ENCODE measurements at places on chromosomes 2 and 18.

DNA sequence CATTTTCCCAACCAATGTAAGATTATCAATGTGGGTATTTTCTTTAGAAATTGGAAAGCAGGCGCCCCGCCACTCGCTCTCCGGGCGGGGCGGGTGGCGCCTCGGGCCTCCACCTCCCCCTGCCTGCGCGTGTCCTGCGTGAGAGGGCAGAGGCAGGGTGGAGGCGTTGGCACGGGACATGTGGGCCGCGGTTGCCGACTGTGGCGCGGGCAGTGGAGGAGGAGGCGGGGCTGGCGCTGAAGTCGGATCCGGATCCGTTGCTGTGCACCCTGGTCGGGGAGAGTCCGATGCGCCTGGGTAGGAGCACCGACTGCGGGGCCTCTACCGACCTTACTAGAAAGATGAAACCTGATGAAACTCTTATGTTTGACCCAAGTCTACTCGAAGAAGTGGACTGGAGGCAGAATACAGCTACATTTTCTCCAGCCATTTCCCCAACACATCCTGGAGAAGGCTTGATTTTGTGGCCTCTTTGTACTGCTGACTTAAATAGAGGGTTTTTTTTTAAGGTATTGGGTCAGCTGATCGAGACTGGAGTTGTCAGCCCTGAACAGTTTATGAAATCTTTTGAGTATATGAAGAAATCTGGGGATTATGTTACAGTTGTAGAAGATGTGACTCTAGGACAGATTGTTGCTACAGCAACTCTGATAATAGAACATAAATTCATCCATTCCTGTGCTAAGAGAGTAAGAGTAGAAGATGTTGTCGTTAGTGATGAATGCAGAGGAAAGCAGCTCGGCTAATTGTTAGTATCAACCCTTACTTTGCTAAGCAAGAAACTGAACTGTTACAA, 37.9 kb downstream of the PMS1 start:
- DNase-seq, result no peak

DNA sequence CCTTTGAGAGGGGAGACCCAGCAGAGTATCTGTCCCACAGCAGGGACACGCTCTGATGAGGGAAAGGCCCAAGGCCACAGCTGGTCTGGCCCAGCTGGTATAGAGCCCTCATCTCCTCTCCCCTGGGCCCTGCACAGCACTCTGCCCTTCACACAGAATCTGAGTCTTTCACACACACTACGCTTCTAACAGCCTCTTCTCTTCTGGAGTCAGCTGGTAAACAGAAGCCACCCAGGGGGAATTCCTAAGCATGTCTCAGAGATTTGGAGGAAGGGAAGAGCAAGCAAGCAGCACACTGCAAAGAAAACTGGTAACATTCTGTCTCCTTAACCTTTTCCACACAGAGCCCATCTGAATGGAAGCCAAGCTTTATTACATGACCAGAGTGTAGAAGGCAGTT, 121.1 kb upstream of the ACAA2 start:
- DNase-seq, result no peak

DNA sequence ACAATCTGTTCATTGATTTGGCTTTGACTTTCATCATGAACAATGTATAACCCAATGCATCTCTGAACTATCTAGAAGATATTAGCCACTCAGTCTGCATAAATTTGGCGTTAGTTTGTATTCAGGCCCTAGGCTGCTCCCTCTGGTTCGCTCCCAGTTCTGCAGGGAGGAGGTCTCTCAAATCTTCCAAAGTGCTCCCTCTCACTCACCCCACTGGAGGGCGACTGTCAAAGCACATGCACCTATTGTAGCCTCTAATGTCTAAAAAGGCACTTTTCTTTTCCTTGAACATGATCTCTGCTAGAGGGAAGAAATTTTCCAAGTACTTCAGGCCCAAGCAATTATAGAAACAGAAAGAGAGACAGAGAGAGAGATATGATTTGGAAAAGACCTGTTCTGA, 291.5 kb downstream of the TDRD15 start:
- no peak for DNase-seq

- no peak for DNase-seq
Observed at GRCh38 chr18:28725876-28726275, 548.9 kb upstream of the CDH2 start.

GRCh38 chr2:11715987-11716652, 30.3 kb upstream of the LPIN1 start:
- no peak for DNase-seq

DNA sequence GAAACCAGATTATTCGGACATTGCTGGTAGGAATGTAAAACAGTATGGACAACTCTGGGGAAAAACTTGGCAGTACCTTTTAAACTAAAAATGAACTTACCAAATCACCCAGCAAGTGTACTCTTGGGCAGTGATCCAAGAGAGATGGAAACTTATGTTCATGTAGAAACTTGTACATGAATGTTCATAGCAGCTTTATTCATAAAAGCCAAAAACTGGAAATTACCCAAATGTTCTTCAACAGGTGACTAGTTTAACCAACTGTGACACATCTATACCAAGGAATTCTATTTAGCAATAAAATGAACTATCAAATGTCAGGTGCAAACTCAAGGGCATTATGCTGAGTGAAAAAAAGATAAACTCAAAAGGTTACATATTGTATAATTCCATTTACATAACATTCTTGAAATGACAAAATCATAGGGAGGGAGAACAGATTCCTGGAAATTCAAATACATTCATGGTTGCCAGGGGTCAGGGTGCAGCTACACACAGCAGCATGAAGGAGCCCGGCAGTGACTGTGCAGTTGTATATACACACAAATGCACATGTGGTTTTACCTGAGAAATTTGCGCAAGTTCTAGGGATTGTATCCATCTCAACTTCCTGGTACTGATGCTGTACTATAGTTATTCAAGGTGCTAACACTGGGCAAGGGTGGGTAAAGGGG, 3.5 kb upstream of the RNU4ATAC start:
- no peak for DNase-seq

DNA sequence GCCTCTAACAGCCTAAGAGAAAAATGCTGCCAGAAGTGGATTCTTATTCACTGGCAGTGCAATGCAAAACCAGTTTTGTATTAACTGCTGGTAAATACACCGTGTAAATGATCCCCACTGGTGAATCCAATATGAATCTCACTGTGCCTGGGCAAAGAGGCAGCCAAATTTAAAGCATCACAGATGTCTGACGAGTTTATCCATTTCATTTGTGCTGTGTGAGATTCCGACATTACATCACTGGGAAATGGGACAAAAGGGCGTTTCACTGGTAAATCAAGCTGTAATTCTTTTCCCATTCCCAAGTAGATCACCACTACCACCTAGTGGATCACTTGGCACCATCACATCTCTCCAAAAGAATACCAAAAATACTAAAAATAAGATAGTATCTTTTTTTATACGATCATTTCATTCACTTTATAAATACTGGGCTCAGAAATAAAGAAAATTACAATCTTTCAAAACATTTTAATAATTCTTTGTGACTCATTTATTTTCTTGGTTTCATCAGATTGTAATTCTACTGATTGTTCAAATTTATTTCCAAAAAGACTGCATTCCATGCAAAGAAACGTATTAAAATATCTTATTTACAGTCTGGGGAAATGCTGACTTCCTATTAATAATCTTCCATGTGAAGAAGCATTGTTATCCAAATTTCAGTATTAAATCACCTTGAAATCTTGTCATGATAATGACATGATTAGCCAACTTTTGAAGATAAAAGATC, 125.6 kb downstream of the GRB14 start:
- peak; percentile 27 for DNase-seq

DNA sequence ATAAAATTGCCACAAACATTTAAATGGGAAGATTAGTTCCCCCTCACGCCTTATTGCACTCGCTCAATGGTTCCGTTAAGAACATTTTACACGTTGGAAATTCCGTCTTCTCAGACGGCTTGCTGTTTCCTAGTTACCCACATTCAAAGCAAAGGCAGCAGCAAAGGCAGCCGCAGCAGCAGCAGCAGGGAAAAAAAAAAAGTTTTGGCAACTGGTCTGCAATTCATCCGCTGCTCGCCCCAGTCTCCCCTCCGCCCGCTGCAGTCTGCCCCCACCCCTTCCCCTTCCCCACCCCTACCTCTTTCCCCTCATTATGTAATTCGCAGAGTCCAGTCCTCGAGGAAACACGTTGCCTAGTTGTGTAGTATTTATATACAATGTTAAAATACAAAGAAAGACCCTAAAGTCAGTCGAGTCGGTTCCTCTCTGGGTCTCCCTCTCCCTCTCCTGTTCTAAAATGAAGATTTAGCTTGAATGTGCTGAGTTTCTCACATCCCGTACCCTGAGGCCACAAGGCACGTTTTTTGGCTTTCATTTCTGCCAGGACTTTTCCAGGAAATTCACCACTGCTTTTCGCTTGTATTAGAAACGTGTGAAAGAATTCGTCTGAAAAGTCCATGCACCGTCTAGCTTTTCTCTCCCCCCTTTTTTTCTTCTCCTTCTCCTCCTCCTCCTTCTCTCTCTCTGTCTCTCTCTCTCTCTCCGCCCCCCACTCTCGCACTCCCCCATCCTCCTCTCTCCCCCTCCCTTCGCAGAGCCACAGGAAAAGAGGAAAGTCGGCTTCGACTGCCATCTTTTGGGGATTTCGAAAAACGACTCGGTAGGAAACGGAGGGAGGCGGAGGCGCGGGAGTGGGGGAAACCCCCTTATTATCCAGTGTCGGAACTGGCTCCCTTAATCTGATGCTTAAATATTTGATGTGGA, 140.0 kb downstream of the MEIS1 start:
- DNase-seq, result peak; percentile 62

GRCh38 chr2:105296017-105296611, 33.4 kb downstream of the TGFBRAP1 start:
- DNase-seq, result no peak

DNA sequence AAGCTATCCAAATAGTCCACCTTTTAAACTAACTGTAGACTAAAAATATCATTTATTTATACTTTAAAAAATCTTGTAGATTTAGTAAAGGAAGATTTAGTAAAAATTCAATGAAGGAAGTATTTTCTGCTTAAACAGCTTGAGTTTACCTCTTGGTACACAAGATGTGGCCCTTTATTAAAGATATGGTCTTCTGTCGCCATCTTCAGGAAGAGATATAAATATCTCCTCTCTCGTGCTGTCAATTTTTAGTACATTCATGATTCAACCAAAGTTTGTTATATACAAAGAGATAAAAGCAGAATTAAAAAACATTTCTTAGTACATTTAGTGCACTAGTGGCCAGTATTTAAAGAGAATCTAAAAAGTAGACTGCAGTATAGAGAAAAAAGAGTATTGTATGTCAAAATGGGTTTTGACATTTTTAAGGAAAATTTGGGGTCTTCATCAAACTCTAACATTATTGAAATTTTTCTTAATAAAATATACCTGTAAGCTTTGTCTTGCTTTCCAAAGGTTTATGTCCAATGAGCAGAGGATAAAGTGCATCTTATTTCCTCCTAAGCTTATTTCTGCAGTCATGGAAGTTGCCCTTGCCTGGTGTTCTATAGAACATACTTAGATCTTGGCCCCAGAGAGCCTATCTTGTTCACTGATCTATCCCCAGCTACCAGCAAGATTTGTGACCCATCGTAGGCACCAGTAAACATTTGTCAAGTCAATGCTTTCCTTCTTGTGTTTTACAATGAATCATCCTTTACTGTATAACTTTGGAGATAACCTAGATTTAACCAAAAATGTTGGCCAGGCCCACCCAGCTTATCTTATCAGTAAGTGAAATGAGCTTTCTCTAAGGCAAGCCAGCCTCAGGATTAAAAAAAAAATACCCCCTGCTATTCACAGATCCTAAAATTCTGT, 18.5 kb upstream of the EML6 start:
- peak; percentile 74 for DNase-seq

- DNase-seq, result no peak
Observed at GRCh38 chr18:69455125-69455524, 54.4 kb downstream of the DOK6 start.

DNA sequence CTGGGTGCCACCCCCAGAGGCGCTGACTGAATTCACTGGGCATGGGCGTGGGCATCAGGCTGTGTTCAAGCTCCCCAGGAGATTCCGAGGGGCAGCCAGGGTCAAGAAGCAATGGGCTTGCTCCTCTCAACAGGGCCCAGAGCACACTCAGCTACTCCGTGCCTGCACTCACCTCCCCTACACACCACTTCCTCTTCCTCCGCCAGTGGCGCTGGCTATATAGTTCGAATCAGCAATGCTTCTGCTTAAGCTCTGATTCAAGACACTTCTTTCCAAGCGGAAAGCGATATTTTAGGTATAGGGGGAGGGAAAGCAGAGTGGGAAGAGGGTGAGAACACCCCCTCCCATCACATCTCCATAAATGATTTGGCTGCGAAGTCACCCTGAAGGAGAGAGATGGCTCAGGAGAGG, 42.1 kb downstream of the CRACDL start:
- DNase-seq, result no peak

GRCh38 chr2:189142893-189143759, 36.4 kb downstream of the COL5A2 start:
- DNase-seq, result peak; percentile 33

DNA sequence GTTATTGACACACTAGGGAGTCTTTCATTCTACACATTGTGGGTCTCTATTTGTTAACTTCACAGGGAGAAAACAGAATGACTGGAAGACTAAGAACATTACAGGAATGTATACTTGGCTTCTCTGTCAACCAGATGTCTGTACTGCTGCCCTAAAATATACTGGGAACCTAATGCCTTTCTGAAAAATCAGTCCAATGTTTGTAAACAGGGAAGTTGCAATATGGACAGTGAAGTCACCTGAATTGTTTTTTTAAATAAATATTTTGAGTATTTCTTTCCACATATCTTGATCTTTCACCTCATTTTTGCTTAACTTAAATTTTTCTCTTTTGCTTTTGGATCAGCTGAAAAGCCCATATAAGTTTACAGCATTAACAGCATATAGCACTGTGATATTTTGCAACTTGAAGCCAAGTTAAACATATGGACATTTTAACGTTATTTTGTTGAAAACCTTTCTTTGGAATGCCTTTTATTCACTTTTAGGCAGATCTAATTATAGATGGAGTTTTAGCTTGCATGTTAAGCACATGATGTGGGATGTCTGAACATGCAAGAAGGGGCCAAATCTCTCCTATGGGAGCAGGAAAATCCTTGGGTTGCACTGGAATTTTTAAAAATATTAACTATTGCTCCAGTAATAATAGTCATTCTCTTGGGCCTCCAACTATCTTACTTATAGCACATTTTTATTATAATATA, 137.7 kb upstream of the TWIST2 start:
- DNase-seq, result no peak

GRCh38 chr2:237700512-237701032, 73.2 kb downstream of the LRRFIP1 start:
- DNase-seq, result no peak

GRCh38 chr2:16058256-16058655, 117.9 kb downstream of the MYCN start:
- DNase-seq, result no peak

GRCh38 chr2:183495589-183496267, 371.5 kb downstream of the NUP35 start:
- DNase-seq, result no peak

GRCh38 chr18:37435150-37435867, 130.3 kb downstream of the CELF4 start:
- no peak for DNase-seq

- DNase-seq, result no peak
Observed at GRCh38 chr18:42326752-42327151, 371.7 kb downstream of the PIK3C3 start.

- DNase-seq, result no peak
Observed at GRCh38 chr18:2714140-2714539, 58.6 kb downstream of the SMCHD1 start.

Measured in SW480 (cell line).